ENCODE measurements at places on chromosomes 11 and 22.
A peak's percentile ranks its signal among the peaks of the same experiment; 100 is the strongest.

DNA sequence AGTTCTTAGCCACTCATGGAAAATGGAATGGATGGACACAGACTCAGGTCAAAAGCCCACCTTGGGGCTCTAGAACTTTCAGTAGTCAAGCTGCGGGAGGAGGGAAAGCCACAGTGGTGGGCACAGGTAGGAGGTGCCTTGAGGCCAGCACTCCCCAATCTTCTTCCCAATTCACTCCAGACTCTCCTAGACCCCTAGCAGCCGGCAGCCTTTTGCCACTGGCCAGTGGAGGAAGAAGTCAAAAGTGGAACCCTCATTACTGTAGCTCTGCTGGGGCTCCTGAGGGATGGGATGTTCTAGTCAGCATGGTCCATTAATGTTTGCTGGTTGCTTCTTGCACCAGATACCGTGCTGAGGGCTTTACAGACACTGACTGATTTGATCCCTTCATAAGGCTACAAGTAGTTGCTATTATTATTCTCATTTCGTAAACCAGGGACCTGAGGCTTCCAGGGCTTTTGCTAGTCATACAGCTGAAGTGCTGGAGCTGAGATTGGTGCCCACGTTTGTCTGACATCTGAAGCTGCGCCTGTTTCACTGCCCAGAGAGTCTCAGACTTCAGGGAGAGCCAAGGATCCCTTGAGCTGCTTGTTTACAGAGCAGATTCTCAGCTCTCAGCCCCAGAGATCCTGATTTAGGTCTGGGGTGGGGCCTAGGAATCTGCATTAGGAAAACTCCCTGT lies 1.1 kb downstream of the UCP3 start:
- DNase-seq = no peak

DNA sequence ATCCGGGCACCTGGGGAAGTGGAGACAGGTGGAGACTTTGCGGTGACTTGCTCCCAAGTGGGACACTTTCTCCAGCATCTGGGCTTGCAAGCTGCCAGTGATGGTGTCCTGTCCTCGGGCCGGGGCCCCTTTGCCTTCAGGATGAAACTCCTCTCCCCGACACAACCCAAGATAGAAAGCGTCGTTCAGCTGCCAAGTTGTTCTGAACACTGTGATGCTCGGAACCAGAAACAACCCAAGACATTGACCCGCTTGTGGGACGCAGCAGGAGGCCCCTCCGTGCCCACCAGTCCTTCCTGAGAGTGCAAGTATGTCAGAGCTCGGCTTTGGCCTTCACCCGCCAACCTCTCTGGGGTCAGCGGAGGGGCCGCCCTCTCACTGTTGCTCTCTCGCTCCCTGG lies 31.3 kb downstream of the LINC01488 start:
- no peak for DNase-seq

DNA sequence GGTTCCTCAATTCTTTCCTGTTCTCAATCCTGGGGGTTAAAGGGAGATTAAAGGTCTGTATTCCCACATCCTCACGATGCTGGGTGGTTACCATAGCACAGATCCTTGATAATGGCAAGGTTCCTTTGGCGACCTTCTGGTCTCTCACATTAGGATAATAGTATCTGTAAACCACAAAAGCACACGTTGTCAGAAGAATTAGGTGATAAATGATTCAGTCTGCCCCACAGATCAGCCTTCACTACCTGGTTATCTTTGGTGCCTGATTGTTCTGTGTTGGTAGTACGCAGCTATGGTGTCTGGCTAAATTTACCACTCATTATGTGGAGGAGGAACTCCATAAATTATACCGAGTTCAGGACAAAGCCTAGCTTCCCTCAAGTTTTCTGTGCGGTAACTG lies 78.4 kb downstream of the C2CD3 start:
- DNase-seq = no peak

DNA sequence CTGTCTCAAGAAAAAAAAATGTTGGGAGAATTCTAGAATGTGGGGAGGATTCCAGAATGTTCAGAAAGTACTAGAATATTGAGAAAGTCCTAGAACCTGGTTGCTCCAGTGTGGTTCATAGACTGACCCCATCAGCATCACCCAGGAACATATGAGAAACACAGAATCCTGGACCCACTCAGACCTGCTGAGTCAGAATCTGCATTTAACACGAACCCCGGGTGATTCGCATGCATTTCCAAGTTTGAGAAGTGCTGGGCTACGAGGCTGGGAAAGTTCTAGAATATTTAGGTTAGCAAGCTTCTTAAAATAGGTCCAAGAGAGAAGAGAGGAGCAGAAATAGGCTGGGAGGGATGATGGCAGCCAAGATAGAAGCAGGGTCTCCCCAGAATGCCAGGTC lies 6.4 kb downstream of the C1QTNF6 start:
- DNase-seq = no peak

GRCh38 chr11:67178421-67178820 lies 59.4 kb downstream of the KDM2A start:
- DNase-seq = no peak

DNA sequence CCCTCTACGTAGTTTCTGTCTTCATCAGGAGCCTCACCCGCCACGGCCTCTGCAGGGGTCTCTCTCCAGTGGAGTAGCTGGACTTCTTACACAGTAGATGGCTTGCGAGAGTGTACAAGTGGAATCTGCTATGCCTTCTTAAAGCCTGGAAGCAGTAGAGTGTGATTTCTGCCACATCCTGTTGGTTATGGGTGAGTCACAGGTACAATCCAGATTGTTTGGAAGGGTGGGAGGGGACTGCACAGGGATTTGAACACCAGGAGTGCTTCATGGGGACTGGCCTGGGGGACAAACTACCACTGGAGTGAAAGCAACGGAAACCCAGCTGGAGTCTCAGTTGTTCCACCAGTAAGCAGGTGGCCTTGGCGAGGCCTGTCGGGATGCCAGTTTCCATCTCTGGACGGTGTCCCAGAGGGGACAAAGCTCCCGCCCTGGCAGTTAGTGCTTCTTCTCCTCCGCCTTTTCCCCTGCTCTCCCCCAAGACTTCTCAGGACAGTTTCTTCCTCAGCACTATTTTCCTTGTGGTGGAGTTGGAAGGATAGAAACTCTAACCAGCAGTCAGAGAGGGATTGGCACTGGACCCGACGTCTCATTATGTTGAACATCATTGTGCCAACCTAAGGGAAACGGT lies 85.0 kb upstream of the RCN1 start:
- no peak for DNase-seq

- no peak for DNase-seq
Observed at GRCh38 chr22:20965888-20966855, 883 bp upstream of the AIFM3 start.

DNA sequence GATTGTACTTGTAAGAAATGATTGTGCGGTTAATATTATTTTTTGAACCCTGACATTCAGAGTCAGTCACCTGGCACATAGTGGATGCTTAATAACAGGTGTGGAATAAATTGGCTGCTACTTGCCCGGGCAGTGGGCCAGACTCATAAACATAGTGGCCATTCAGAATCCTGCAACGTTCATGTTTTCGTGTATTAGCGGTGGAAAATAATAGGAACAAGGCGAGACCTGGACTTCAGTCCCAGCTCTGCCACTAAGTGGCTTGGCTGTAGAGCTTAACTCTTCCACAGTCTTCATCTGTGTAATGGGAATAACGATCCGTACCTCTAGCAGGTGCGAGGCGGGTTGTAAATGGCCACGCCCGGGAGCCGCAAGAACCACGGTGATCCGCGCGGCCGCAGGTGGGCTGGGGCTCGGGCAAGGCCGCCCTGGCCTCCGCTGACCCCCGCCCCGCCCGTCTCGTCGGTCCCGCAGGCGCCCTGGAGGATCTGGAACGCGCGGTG lies 761 bp upstream of the TMEM25 start:
- peak; percentile 51 for DNase-seq

GRCh38 chr11:33912405-33913361 lies 20.8 kb upstream of the LMO2 start:
- DNase-seq = peak; percentile 47

GRCh38 chr22:42347281-42347824 lies 76.9 kb upstream of the TCF20 start:
- no peak for DNase-seq

DNA sequence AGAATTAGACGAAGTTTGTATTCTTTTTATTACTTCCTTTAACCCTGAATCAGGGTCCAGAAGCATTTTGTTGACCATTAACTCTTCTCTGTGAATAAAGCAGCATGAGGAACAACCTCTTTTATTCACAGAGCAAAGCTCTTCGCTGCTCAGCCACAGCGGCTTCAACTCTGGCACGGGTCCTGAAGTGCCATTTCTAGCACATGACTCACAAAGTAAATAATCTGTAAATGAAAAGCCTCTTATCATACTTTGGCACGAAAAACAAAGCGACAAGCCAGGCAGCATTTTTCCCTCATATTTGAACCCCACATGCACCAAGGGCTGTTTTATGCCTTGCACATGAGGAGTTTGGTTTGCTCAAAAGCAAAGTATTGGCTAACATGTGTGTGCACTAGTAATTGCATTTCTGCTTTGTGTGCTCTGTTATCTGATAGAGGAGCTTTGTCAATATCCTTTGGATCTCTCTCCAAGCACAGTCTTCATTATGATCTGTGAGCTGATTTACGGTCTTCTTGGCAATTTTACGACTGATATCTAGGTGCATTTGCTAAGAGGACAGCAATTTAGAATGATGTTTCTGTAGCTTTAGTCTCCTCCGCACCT lies 33.0 kb upstream of the APOBEC3A start:
- DNase-seq = peak; percentile 82

Measured in muscle of leg (tissue), 16 donors.